ENCODE measurements at places on chromosomes 4 and X.

- DNase-seq: peak; percentile 8
Measured at GRCh38 chr4:185307136-185307950, 88.4 kb downstream of the LRP2BP start.

GRCh38 chrX:149513825-149514428 lies 8.8 kb upstream of the IDS start:
- peak; percentile 44 for DNase-seq

- DNase-seq: peak; percentile 88
Measured at GRCh38 chr4:182448281-182449151, 205.3 kb downstream of the TENM3 start.

DNA sequence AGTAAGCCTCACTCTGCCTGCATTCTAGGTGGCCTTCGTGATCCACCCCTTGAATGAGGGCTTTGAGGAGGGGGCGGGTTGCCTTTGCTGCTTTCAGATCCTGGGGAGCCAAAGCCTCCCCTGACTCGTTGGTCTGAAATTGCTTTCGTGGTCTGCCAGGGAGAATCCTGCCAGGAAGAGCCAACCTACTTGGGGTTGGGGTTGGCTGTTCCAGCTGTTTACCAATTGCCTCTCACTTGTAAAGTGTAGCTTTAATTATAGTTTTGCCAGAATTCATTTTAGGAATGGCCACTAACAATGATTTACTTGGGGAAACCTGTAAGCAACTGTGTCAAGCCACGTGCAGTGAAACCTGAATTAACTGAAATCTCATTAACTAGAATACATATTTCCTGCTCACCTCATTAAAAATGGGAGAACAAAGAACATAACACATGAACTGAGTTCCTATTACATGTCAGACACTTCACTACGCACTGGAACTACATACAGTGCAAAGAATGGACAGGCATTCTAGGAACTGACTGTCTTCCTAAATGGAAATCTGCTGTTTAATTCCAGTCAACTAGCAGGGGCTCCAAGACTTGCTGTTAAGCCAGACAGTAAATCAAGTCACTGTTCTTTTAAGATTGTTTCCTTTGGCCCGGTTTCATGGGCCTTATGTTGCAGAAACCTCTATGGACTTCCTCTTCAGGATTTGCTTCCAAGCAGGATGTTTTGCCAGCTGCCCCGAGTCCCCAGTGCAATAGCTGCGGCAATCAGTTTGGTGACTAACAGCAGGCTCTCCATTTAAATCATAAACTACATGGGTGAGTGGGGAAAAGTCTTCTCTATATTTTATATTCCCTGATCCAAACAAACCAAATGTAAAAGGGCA lies 16.4 kb upstream of the NKRF start:
- DNase-seq: peak; percentile 87

GRCh38 chrX:37599729-37600128 lies 28.3 kb downstream of the LANCL3 start:
- no peak for DNase-seq

DNA sequence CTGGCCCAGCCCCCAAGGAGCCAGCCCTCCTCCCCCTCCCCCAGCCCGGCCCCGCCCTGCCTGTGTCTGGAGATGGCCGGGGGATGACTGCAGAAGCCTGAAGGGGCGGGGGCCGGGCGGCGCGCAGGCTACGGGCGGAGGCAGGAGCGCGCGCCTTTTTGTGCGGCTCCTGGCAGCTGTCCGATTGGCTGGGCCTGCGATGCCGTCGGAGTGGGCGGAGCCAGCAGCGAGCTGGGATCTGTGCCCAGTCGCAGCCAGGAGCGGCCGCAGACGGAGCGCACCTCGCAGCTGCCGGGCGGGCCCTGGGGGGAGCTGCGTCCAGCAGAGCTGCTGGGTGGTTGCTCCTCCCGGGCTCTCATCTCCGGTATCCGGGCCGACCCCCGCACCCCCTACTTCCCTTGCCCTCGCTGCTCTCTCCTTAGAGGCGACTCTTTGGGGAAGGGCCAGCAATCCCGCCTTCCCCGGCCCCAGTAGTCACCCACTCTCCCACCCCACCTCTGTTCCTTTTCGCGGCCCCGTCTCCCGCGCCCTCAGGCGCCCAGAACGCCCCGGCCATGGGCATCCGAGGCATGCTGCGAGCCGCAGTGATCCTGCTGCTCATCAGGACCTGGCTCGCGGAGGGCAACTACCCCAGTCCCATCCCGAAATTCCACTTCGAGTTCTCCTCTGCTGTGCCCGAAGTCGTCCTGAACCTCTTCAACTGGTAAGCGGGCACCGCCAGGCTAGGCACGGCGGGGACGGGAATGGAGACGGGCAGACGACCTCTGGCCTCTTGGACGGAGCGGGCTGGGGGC lies at the start of gene GABRQ:
TSS of gene GABRQ (plus strand) at position 247 of the 794 bp plus-strand sequence. CDS start at position 555, 308 bp downstream.
- DNase-seq: no peak

Data from LHCN-M2 (cell line).